ENCODE measurements at places on chromosomes 7 and 10.
A peak's percentile ranks its signal among the peaks of the same experiment; 100 is the strongest.

GRCh38 chr10:60388116-60388625, 1.5 kb downstream of the ANK3 start:
- no peak for DNase-seq

- DNase-seq: no peak
Observed at GRCh38 chr10:107657851-107658250, 493.3 kb upstream of the SORCS1 start.

- peak; percentile 42 for DNase-seq
Observed at GRCh38 chr10:28587970-28588290, 55.0 kb downstream of the WAC start.

DNA sequence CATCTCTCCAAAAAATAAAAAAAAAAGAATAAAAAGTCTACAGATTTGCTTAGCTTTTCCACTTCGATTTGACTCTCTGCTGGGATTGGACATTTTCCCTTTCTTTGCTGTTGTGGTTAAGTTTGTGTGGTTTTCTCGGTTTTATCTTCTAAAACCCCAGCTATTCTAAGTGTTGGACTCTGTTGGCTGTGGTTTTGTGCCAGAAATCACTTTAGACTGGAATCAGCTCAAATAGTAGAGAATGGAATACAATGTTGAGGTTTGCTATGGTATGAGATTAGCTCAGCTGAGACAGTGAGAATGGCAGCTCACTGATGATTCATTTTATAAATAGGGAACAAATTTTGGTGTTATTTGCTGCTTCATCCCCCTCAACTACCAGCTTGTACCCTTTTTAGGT, 116.0 kb downstream of the BUB3 start:
- DNase-seq: peak; percentile 13

- no peak for DNase-seq
Observed at GRCh38 chr10:13949844-13950542, 363.2 kb downstream of the PRPF18 start.

DNA sequence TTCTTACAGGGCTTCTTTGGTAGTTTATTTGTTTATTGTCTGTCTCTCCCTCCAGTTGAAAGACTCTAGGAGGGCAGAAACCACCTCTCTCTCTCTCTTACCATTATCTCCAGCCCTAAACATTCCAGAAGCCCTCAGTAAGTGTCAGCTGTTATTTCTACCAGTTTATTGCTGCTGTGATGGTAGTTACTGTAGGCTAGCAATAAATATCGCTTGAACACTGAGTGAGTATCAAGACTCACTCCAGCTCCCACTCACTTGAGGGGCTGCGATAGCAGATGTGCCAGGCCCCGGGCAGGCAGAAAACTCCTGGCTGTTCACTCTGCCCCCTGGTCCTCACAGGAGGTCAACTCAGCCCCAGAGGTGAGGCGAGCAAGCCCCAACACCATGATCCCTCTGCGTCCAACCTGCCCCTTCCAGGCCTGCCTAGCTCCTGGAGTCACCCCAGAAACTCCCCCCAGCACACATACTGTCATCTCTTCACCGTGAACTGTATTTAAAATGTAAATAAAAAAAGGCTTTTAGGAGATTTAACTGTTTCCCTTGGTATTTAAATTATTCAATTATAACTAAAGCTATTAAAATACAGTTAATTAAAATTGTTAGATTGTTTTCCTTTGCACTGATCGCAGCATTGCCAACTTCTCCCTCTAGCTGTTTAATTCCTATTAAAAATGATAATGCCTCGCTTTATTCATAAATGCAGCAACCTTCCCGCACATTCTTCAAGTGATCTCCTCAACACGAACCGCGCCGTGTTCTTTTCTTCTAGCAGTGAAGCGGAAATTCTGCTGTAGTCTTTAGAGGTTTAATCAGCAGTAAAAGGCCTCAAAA, 321.1 kb upstream of the ZMIZ1 start:
- no peak for DNase-seq

DNA sequence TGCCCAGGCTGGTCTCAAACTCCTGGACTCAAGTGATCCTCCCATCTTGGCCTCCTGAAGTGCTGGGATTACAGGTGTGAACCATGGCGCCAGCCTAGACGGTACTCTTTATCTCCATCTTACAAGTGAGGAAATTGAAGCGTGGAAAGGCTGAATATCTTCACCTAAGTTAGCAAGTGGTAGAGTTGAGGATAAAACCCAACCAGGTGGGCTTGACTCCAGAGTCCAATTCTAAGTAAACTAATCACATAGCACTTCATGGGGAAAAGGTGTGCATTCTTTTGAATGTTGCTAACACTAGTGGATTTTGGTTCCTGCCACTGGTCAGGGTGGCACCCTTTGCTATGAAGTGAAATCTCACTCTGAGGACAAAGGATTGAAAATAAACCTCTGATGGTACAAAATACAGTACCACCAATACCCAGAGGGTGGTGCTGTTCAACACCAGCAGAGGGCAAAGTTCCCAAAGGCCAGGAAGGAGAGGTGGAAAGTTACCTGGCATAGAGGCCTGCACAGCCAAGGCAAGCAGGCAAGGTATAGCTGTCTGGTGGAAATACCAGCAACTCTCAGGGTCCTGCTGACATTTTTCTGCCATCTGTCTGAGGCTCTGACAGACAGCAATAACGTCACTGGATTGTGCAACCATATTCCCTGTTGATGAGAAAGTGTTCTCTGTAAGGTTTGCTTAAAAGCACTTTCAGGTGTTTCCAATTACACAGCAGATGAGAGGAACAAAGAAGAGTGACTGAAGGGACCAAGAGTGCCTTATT, 17.6 kb downstream of the ZDHHC16 start:
- no peak for DNase-seq

GRCh38 chr10:62577666-62578291, 203.6 kb downstream of the ZNF365 start:
- DNase-seq: no peak

DNA sequence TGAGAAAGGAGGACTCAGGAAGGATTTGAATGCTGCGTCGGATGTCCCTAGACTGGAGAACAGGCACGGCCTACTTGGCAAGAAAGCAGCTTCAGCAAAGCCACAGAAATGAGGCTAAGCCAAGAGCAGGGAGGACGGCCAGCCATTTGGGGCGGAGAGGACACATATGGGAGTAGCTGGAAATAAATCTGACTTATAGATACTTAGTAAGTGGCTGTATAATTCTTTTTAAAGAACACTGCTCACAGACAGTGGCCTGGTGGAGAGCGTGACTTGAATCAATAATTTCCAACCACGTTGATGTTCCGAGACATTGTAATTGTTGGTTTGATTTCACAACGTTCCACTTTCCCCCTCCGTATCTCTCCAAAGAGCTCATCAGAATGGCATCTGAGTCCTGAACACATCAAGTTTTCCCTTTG, 67.7 kb upstream of the JCAD start:
- no peak for DNase-seq

- DNase-seq: no peak
Observed at GRCh38 chr10:3145366-3145765, 27.2 kb downstream of the PITRM1 start.

DNA sequence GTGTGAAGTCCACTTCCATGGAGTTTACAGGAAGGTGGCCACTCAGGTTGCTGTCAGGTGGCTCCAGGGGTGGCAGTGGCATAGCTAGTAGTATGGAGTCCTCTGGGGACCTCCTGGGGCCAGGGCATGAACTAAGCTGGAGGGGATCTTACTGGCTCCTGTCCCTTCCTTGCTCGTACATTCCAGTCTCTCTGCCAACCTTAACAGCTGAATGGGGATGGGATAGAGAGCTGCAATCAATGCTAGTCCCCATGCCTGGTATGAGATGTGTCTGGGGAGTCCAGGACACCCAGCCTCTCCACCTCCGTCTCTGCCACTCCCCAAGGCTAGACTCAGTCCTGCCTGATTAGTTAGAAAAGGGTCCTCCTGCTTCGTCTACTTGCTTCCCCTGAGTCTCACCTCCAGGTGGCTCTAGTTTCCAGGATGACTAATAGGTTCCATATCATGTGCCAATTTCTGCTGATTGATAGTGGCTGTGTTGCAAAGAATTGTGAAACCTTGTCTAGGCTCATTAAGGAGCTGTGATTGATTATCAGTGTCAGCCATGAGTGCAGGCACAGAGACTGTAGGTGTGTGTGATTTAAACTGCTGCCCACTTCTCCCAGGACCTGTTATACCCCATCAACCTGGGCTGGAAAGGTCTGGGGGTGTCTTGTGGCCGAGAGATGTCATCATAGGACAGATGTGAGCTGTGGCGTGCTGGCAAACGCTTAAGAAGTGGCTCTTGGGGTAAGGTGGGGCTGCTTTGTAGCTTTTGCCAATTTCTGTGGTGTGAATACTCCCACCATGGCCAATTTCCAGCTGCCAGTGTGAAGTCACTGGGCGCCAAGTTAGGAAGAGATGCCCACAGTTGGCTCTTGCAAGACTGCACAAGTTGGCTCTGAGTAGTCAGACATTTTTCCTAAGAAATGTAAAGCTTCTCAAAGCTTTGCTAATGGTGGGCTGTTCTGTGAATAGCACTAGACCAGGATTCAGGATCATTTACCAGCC, 59.8 kb downstream of the COL13A1 start:
- no peak for DNase-seq

GRCh38 chr10:64182671-64183070, 661.5 kb downstream of the REEP3 start:
- DNase-seq: no peak

DNA sequence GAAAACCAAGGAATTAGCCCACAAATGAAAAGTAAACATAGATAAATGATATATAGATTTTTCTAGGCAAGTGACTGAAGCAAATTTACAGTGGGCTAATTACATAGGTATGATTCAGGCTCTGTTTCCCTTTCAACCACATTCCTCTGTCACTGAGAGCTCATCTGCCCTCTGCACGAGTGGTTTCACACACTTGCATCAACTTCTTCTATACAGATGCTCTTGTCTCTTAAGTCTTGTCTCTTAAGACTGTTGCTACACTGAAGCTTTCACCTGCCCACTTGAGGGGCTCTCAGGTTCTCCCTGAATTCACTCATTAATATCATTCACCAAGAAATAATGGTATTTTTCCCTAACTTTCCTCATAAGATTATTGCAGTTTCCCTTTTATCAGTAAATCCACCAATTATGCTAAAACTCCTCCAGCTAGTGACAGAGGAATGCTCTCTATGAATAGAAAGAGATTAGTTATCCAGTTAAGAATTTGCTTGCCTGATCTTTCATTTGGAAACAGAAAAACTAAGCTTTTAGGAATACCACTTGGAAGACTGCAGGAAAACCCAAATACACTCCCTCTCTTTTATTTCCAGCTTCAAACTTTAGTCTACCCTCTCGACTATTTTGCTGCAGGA, 95.7 kb downstream of the ELAPOR2 start:
- no peak for DNase-seq

- no peak for DNase-seq
Observed at GRCh38 chr10:78231939-78232338, 198.3 kb downstream of the RPS24 start.

- peak; percentile 16 for DNase-seq
Observed at GRCh38 chr10:82402906-82403401, 528.0 kb downstream of the NRG3 start.

DNA sequence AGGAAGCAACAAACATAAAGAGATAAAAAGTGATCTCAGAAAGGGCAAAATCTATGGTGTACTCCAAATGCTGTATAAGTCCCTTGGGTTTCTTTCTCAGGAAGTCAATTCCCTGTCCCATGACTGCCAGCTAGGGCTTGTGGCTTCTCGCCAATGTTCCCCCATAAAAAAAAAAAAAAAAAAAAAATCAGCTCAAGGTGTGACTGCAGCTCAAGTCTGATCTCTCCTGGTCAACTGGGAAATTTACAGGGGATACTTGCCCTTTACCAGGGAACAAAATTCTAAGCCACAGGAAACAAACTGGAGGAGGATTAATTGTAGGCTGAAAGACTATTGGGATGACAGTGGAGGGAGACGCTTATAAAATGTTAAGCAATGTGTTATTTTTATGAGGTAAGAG, 76.0 kb downstream of the PCGF5 start:
- no peak for DNase-seq

- peak; percentile 34 for DNase-seq
Observed at GRCh38 chr7:35831208-35831607, 30.4 kb downstream of the SEPTIN7 start.

GRCh38 chr10:79248341-79249185, 98.7 kb upstream of the PPIF start:
- DNase-seq: no peak

- no peak for DNase-seq
Observed at GRCh38 chr7:27217951-27218350, 18.1 kb upstream of the HOXA13 start.

DNA sequence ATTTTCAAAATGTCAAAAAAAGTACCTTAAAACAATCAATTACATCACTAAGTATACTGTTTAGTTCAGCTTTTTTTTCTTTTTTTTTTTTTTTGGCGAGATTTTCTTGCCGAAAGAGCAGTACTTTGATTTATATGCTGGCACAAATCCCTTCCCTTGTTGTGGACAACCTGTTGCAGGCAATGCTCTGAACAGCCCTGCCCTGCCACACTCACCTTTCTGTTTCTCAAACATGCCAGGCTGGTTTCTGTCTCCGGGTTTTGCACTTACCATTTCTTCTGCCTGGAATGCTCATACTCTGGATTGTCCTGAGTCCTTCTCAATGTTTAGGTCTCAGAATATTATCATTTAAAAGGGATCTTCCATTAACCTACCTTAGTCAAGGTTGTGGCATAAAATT, 80.4 kb upstream of the JAZF1 start:
- DNase-seq: no peak

DNA sequence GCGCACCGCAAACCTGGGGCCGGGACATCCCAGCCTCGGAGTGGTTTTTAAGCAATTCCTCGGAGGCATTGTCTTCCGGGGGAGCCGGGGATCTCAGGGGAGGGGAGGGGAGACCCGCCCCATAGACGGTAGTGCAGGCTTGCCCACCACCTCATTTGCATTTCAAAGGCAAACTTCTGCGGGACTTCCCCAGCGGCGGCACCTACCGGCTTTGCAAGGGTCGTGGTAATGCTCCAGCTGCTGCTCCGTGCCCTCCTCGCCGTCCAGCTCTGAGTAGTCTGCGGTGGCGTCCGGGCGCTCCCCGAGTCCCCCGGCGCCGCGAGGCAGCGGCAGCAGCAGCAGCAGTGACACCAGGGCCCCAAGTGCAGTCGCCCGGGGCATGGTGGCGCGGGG, 425 bp downstream of the TLL2 start:
- no peak for DNase-seq

DNA sequence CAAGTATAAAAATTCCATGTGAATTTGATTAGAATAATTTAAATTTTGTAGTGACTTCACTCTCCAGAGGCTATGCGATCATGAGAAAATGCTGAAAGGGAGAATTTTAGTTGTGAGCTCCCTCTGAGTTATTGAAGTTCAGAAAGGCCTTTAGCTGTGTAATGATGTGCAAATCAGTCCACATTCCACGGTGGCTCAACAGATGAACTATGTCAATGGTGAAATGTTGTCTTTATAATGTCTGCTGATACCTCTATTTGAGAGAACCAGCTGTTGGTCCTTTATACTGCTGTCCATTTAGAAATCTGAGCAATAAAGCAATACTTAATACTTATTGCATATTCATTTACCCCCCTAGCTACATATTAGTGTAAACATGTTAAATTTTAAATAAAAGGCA, 7.1 kb upstream of the ITGB8 start:
- DNase-seq: no peak

DNA sequence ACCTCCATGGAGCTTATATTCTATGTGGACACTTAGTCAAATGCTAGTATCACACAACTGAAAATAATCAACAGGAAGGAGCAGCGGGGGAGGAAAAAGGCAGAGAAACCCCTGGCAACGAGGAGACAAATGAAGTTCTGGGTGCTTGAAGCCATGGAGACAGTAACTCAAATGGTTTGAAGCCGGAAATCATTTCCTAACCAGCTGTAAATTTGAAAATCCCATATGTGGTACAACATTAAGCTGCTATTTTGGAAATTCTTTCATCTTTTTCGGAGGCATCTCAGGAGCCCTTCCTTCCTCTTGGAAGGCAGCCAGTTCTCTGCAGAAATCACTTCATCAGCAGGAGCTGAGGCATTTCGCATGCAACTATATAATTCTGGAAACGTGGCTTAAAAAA, 91.4 kb downstream of the PPP1R3C start:
- DNase-seq: no peak

All from foreskin melanocyte (primary cell).